ENCODE measurements at places on chromosomes 7 and 10. TPM values are rescaled to one million over a fixed set of nuclear protein-coding genes. Genes with fewer than 3 reads are reported as not detected.

C10orf105 gene
- total RNA-seq, result not detected

SLC13A1 gene
- not detected for total RNA-seq

GRM8 gene
- not detected for total RNA-seq

ITIH5 gene
- 0.12 TPM for total RNA-seq

HOXA11 gene
- 0.70 TPM for total RNA-seq

ESYT2 gene
- total RNA-seq, result 90.8 TPM

CRPPA gene
- 0.42 TPM for total RNA-seq

CLRN3 gene
- not detected for total RNA-seq

HOXA5 gene
- total RNA-seq, result 3.7 TPM

FANK1 gene
- total RNA-seq, result 2.8 TPM

SPDYE9 gene
- not detected for total RNA-seq

TACC2 gene
- total RNA-seq, result 76.2 TPM

VWC2 gene
- not detected for total RNA-seq

EPO gene
- total RNA-seq, result not detected

SNX8 gene
- total RNA-seq, result 85.4 TPM

TRIM74 gene
- 0.30 TPM for total RNA-seq

TRIM73 gene
- total RNA-seq, result 1.7 TPM
